Activated T-helper 9 cell treated with anti-CD3 and anti-CD28 coated beads, Interleukin-2, amount 50 U/mL, for 16 hours (primary cell): ENCODE measurements at places on chromosomes 7 and 10.

GRCh38 chr7:83648464-83649241 is at the start of gene SEMA3E:
SEMA3E (minus strand) TSS chr7:83649139.
- no peak for DNase-seq

DNA sequence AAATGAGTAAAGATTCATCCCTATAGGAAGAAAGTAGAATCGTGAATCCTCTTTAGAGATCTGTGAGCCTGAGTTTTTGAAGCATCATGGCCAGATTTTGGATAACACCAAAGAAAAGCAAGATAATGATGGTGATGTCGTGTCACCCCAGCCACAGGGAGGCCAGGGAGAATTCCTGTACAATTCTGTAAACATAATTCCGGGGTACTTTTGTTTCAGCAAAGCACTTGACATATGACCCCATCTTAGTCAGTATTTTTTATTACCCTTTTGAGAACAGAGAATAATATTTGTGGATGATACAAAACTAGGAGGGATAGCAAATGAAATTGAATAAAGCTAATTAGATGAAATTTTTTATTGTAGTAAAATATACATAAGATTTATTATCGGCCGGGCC is 33.8 kb downstream of the NACAD start:
- DNase-seq, result no peak

GRCh38 chr7:76509931-76510877 is at the start of gene UPK3B:
UPK3B (plus strand) TSS chr7:76510552; CDS start chr7:76510653, 101 bp downstream.
- DNase-seq, result no peak

DNA sequence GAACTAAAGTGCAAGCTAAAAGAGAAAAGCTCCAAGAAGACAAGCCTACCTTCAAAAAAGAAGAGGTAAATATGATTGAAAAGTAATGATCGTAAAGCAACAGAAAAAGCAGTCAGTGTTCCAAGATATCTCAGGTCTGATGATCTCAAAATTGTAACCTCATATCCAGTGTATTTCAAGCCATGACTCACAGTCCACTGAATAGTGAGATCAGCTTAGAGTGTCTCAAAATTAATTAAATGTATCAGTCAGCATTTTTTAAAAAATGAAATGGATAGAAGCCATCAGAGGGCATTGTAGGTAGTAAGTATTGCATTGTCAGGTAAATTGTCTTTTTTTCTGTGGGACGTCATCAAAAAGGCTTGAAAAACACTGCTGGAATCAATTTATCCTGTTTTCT is 50.6 kb upstream of the AGBL3 start:
- no peak for DNase-seq

DNA sequence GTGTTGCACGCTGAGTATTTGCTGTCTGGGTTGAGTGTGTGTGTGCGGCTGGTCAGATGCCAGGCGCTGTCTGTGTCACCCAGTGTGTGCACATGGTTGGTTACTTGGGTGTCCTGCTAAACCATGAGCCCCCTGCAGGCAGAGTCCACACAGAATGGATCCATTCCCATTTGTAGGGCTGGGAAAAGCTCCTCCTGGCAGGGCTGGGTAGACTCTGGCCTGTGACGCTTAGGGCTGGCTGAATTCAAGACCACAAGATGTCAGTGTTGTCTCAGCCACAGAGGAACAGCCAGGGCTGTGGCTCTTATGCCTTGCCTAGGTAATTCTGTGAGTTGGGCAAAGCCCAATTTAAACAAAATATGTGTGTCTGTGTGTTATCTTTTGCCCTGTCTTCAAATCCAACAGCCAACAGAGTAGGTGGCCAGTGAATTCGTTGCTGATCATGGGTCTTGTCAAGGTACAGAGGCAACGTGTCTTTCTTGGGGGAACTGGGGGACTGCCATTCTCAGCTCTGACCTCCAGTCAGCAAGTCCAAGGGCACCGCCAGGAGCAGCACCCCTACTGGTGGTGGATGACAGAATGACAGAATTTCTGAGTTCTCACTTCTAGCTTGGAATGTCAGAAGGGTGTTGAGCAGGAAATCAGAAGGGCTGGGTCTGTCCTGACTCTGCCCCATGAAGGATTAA is 285.1 kb downstream of the CCSER2 start:
- DNase-seq, result no peak

DNA sequence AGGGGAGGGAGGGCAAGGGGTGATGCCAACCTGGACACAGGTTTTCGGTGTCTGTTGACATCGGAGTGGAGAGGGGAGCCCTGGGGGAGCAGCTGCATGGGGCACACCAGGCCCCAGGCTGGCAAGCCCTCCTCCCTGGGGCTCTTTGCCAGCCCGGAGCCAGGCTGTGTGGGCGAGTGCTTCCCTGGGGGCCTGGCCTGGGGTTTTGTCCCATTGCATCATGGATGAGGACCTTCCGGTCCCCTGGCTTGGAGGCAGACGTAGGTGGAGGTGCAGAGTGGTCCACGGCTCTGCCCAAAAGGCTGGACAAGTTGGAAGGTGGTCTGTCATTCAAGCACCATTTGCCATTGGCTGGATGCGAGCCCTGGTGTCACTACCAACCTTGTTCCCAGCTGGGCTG is 34.8 kb downstream of the ZMIZ1 start:
- no peak for DNase-seq

DNA sequence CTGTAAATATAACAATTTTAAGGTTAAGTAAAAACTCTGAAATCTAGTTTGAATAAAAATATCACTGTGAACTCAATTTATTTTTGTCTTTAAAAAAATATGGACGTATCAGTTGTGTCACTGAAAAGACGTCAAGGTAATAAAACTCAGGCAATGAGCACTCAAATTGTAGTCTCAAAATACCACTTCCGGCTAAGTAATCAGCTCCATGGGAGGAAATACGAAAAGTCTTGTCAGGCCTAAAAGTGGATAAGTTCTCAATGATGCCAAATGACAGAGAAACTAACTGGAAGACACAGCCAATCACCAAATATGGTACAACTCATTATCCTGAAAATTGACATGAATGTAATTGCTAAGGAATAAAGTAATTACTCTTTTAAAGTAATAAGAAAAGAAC is 719 bp downstream of the CALN1 start:
- DNase-seq, result no peak
